SW 1271 (cell line): ENCODE measurements at places on chromosomes 7 and 10.

DNA sequence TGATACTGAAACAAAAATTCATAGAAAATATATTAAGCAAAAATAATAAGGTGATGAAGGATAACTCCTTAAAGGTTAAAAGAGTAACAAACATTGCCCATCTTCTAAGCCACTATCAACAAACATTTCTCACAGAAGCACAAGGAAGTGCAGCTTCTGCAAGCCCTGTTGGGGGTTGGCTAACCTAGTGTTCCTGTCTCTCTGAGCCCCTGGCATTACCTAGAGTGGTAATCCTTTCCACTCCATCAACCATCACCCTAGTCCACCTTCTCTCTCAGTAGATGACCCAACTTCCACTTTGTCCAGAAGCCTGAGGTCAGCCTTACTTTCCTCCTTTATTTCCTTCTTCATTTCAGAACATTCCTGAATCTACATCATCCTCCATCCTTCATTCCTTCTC is 59.7 kb downstream of the HIPK2 start:
- no peak for DNase-seq

GRCh38 chr10:117746541-117747448 is 204.2 kb downstream of the EMX2 start:
- DNase-seq = no peak

DNA sequence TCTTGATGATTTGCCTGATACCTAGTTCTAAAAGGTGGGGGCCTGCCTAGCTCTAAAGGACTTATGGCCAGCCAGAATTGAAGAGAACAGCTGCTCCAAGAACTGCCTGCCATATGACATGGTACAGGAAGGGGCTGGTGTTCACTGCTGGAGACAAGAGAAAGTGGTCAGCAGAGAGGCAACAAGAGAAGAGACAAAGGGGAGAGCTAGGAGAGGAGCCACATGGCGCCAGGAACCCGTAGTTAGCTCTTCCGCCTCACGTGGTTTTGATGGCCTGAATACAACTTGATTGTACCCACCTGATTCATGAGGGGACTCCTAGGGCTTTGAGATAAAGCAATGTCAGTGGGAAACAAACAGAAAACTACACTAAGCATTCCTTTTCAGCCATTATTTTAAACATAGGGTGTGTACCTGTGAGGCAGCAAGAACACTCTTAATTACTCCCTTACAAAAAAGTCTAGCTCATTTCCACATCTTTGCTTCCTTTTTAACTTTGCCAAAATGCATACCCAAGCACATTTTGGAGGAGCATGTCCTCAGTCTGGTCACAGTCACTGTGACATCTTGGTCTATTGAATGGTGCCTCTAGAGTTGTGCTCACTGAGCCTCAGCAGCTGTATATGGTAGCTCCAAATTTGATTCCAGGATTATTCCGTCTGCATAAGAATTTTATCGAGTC is 71.6 kb downstream of the CCDC71L start:
- no peak for DNase-seq

GRCh38 chr10:126503392-126504062 is 115.2 kb upstream of the ADAM12 start:
- DNase-seq = no peak

DNA sequence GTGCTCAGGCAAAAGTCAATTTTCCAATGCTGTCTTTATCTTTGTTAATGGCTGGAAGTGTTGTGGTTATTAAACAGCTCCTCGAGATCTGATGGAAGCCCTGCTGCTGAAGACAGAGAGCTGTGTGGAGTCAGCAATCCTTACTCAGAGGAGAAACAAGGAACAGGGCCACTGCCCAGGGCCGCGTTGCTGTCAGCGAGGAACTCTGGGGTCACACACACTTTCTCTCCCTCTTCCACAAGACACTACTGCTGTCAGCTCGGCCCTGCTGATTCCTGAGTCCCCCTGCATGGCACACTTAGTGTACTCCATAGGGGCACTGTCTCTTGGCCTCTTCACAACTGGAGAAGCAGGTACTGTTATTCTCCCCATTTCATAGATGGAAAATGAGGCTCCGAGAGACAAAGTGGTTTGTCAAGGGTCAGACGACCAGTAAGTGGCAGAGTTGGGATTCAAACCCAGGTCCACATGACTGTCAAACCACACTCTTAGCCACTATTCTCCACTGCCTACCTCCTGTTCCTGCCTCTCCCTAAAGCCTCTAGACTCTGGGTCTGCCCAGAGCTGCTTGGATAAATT is 29.3 kb upstream of the PDCD4 start:
- no peak for DNase-seq

- no peak for DNase-seq
Measured at GRCh38 chr10:129793479-129793878, 170.6 kb downstream of the EBF3 start.

DNA sequence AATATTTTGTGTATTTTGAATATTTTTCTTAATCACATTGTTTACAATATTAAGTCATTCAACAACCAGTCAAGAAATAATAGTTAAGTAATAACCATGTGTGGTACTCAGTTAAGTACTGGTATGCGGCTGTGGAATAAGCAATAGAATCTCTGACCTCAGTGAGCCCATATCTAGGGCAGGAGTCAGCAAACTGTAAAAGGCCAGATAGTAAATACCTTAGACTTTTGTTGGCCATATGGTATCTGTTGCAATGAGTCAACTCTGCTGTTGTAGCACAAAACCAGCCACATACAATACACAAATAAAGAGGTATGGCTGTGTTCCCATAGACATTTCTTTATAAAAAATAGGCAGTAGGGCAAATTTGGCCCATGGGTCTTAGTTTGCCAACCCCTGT is 311.6 kb upstream of the SEMA3A start:
- DNase-seq = no peak

- no peak for DNase-seq
Measured at GRCh38 chr7:108464743-108465142, 8.5 kb upstream of the NRCAM start.

DNA sequence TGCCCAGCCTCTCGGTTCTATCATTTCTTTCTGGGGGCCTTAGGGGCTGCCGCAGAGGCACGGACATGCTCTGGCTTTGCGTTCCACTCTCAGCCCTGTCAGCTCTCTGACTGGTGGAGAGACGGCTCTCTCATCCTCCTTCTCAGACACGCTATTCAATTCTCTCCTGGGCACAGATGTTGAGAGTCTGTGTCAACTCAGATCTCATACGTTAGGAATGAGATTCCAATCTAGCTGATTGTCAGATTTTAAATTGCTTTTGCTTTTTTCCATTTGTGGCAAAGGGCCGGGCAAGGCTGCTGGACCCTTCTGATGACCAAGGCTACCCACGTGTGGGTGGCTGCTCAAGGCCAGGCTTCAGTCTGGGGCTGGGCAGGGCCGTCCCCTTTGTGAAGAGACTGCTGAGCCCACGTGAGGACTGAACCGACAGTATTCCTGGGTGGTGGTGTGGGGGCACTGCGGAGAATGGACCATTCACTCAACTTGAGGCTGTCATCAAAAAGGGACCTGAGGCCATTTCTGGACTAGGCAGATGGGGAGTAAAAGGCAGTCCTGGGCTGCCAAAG is 71.5 kb downstream of the CLEC2L start:
- DNase-seq = no peak

GRCh38 chr7:35780070-35780469 is 20.8 kb upstream of the SEPTIN7 start:
- DNase-seq = no peak

- no peak for DNase-seq
Measured at GRCh38 chr7:51060536-51060935, 256.1 kb downstream of the COBL start.

DNA sequence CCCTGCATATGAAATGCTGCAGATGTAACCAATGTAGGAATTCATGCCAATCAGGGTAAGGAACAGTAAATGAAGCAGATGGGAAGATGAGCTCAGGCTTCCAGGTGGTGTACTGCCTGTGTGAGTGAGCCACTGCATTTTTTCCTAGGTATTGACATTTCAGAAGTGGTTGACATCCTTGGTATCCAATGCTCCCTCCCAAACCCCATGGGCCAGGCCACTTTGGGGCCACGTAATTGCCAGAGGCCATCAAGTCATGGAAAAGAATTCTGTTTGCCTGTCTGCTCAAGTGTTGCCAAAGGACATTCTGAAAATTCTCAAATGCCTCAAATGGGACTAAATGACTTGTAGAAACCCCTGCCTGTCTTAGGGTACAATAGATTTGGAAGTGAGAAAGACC is 384.6 kb downstream of the GATA3 start:
- DNase-seq = no peak

- DNase-seq = no peak
Measured at GRCh38 chr10:8194050-8194449, 139.6 kb downstream of the GATA3 start.

GRCh38 chr7:108294595-108294994 is 161.6 kb downstream of the NRCAM start:
- no peak for DNase-seq

GRCh38 chr10:114087655-114088054 is 44.0 kb downstream of the ADRB1 start:
- no peak for DNase-seq

DNA sequence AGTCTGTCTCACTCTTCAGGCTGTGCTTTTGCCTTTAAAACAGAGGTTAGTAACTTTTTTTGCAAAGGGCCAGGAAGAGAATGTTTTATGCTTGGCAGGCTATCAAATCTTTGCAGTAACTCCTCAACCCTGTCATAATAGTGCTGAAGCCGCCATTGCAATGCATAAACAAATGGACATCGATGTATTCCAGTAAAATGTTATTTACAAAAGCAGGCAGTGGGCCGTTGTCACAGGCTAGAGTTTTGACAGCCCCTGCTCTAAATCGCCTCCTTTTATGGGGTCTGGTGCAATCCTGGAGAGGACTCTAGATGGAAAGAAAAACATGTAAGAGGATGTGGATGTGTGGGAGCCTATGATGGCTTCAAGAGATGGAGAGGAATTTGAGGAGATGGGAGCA is 568.3 kb downstream of the TYW1 start:
- DNase-seq = no peak

DNA sequence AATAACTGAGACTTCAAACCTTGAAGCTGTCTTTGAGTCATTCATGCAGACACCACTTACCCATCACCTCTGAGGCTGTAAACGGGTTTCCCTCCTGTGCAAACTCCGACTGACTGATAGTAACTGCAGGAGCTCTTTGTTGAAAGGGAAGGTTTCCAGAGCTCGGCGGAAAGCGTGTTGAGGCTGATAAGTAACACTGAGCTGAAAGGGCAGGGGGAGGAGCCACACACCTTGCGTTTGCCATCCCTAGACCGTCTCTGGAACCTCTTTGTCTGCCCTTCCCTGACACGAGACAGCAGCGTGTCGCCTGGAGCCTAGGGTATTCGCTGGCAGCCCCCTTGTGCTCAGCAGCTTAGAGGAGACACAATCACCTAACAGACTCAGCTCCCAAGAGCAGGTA is 134.0 kb downstream of the PAXIP1 start:
- DNase-seq = no peak

DNA sequence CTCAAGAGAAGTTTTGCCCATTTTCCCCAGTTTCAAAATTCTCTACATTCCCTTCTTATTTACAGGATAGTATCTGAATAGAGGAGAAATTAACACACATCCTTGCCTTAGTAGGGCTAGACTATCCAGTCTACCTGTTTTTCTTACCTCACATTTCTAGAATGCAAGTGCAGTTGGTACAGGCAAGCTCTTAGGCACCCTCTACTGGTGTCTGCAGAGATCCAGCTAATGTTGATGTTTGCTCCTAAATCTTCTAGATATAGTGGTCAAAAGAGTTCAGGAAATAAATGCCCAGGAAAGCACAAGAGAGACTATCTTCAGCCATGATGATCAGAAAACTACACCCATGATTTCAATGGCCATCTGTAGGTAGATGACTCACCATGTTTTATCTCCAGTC is 205.3 kb downstream of the HTR7 start:
- no peak for DNase-seq

GRCh38 chr10:13857451-13857850 is 270.7 kb downstream of the PRPF18 start:
- no peak for DNase-seq

DNA sequence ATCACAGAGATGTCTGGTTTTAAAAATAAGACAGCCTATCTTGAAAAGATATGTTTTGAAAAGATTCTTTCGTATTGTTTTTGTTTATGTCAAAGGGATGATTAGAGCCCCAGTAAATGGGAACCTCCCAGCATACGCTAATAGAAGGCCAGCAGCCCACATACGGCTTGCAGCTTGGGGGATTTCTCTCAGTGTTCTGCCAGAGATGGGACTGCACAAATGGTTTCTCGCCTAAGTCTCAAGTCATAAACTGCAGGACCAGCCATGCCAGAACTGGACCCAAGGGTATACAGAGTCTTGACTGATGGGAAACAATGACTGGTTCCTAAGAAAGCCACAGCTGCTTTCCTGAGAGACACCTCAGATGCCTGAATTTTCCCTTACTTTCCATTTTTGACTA is 306.9 kb upstream of the DGKB start:
- no peak for DNase-seq

DNA sequence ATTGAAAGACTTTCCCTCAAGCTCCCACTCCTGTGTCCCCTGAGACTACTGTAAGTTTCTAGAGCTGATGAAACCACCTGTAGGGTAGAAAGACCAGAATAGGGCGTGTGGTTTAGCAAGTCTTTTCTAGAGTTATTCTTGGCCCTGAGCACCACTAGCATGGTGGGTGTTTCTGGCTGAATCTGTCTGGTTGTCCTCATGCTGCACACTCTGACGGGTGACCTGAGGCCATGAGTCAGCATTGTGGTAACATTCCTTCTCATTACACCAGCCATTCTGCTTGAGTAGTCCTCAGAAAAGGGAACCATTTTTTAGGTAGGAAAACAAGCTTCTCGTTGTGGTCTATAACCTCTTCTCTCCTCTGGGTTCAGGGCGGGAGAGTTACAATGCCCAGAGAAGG is 250.3 kb downstream of the SNX13 start:
- DNase-seq = no peak

- DNase-seq = no peak
Measured at GRCh38 chr7:101200862-101201599, at the start of gene MOGAT3. MOGAT3 (minus strand) TSS chr7:101201036; CDS start chr7:101200854, 182 bp downstream.

DNA sequence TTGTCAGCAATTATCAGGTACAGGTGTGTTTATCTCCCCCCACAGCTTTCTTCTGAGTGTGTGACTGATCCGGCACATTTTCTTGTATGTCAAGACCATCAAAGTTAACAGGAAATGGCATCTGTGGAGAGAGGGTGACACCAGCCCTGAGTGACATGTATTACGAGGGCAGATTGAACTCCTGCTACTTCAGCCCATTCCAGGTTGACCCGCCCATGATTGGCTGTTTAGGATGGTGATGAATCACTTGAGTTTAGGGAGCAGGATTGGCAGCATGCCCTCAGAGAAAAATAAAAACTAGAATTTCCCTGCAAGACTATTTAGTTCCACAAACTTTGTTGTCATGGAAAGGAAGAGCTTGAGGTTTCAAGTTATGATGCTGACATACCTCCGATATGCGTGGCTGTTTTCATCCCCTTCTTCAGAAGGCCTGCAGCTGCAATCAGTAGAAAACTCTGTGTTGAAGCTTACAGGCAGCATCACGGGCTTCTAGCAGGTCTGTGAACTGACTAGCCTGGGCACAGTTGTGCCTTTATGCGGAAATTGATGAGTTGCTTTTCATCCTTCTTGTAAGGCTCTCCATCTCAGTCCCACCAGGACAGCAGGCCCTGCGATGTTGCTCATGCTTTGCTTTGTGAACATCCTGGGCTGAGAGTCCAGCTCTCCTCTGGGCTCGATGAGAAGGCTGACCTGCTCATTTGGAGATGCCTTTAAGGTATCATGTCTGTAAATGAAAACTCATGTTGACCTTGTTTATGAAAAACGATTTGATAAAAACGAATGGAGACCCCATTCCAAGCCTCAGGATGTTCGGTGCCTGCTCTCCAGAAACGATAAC is 8.0 kb upstream of the CELF2 start:
- DNase-seq = no peak

- no peak for DNase-seq
Measured at GRCh38 chr7:23345601-23346000, 46.5 kb downstream of the MALSU1 start.
